Upper lobe of left lung (tissue), 6 donors: ENCODE measurements at places on chromosomes 4 and X.

DNA sequence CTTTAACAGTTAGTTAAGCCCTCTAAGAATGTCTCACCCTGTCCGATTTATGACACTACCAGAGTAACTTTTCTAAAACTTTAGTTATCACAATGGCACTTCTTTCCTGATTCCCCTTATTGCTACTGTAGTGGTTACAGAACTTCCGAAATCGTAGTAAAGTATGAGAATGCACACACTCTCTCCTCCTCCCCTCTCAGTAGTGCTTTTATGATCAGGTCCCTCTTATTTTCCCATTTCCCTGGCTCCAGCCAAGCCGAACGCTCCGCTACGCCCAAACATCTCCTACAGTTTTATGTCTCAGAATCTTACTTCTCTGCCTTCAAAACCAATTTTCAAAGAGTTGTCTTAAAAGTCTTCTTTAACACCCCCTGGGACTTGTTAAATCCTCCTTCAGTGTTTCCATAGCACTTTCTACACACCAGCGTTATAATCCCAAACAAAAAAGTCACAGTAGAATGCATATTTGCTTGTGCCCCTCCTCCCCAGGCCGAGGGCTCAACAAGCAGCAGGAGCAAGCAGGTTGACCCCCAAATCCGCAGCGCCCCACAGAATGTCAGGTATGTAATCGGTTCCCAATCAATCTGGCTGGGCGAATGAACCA is 671 bp downstream of the HPF1 start:
- DNase-seq = no peak

DNA sequence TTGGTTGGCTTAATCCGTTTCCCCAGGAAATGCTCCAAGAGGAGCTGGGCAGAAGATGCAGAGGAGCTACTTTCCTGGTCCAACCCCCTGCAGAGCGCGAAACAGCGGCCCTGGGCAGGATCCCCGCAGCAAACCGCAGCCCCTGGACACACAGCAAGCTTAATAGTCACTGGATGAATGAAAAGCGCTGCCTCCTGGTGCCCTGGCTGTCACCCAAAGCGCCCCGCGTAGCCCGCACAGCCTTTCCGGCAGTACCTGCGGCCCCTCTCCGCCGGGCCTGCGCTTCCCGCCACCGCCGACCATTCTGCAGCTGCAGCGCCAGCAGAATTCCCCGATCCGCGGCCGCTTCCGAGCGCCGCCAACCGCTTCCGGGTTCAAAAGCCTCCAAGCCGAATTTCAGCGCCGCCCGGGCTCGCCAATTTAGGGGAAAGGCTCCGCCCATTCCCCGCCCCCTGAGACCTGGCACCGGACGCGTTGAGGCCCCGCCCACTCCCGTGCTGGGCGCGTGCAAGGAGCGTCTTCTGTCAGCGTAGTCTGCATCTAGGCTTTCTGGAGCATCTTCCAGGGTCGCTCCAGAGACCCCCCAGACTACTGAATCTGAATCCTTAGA is at the start of gene HPF1:
HPF1 (minus strand) TSS at position 370 of the 610 bp plus-strand sequence; CDS start at position 303, 67 bp downstream.
- DNase-seq = peak; percentile 95

DNA sequence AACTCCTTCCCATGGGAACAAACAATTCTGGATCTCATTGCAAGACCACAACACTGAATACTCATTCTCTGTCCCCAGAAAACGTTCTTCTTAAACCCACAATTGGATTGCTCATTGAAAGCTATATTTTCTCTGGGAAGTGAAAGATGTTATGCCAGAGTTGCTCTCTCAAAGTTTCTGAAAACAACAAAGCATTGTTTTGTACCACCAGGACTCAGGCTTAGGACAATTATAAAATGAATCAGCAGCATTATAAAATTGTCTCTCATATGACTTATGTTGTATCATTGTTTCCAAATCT is 26.5 kb downstream of the TFDP3 start:
- no peak for DNase-seq

- no peak for DNase-seq
Measured at GRCh38 chrX:9336456-9336855, 128.4 kb upstream of the TBL1X start.

DNA sequence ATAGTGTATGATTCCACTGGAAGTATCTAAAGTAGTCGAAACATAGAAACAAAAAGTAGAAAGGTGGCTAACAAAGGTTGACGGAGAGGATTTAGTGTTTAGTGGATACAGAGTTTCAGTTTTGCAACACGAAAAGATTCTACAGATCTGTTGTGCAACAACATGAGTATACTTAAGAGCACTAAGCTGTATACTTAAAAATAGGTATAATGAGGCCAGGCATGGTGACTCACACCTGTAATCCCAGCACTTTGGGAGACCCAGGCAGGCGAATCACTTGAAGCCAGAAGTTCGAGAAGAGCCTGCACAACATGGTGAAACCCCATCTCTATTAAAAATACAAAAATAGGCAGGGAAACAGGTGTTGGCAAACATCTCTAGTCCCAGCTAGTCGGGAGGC is 7.9 kb upstream of the ATRX start:
- no peak for DNase-seq

DNA sequence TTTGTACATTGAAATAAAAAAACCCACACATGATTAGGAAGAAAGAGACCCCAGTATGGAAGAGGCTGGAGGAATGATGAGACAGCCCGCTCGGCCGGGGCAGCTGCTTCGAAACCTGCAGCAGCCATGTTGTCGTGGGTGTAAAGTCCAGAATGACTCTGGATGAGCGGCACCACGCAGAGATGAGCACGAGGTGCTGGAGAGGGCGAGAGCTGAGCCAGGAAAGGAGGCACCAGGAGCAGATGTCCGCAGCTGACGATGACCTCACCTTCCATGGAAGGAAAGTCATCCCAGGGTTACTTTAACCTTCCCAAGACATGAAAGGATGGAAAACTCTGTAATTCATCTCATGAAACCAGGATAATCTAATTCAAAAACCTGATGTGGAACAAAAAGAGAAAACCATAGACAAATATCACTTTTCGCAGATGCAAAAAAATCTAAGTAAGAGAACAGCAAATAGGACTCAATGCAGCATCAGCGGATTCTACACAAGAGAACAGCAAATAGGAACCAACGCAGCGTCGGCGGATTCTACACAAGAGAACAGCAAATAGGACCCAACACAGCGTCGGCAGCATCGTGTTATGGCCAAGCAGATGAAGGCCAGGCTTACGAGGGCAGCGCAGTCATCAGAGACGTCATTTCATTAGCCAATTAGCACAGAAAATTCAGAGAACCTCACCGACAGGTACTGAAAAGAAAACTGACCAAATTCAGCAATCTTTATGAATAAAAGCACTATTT is 25.9 kb upstream of the SPON2 start:
- DNase-seq = peak; percentile 25

DNA sequence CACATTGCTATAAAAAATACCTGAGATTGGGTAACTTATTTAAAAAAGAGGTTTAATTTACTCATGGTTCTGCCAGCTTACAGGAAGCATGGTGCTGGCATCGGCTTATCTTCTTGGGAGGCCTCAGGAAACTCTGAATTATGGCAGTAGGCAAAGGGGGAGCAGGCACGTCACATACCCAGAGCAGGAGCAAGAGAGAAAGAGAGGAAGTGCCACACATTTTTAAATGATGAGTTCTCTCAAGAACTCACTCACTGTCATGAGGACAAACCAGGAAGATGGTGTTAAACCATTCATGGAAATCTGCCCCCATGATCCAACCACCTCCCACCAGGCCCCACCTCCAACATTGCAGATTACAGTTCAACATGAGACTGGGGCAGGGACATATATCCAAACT is 10.0 kb upstream of the AFF1 start:
- no peak for DNase-seq

DNA sequence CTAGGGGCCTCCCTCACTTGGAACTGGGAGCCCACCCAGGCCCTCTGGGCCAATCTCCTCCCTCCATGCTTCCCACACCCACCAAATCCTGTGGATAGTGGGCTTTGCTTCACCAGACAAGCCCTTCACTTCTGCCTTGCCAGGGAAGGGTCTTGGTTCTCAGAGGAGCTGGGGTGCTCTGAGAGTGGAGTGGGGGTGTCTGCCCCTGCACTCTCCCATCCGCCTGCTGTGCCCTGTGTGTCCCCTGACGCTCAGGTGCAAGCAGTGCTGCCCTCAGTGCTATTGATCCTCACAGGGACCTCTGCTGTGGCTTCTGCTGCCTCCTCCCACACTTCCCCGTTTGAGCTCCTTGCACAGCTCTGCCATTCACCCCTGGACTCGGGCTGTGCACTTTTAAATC is 117.3 kb upstream of the NKX1-1 start:
- no peak for DNase-seq

- DNase-seq = no peak
Measured at GRCh38 chrX:101450961-101451360, 34.3 kb upstream of the ARMCX4 start.

- DNase-seq = peak; percentile 21
Measured at GRCh38 chrX:78104447-78105176, 564 bp downstream of the PGK1 start.

DNA sequence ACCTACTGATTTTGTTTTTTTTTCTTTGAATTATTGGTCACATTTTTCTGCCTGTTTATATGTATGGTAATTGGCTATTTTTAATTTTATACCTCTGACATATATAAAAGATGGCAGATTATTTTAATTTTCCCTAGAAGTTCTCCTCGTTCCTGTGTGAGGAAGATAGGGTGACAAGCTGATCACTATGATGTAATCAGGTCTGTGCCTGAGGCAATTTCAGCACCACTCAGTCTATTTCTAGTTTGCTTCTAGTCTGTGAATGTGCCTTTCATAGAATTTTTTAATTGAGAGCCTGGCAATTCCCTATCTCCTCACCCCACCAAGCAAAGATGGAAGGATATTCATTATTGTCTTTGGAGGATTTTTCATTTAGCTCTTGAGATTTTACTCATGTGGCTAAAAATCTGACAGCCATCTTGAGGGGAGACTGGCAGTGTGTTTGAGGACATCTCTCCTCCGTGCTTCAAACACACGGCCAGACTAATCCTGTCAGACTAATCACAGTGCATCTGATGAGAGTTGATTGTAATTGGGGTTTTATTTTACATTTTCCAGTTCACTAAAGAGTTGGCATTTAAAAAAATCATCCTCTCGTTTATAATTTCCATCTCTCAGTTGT is 500.3 kb downstream of the TRIML1 start:
- DNase-seq = no peak

GRCh38 chr4:9849538-9849920 is 68.1 kb downstream of the DRD5 start:
- DNase-seq = no peak

- no peak for DNase-seq
Measured at GRCh38 chrX:82591421-82591820, 916.7 kb upstream of the POU3F4 start.

DNA sequence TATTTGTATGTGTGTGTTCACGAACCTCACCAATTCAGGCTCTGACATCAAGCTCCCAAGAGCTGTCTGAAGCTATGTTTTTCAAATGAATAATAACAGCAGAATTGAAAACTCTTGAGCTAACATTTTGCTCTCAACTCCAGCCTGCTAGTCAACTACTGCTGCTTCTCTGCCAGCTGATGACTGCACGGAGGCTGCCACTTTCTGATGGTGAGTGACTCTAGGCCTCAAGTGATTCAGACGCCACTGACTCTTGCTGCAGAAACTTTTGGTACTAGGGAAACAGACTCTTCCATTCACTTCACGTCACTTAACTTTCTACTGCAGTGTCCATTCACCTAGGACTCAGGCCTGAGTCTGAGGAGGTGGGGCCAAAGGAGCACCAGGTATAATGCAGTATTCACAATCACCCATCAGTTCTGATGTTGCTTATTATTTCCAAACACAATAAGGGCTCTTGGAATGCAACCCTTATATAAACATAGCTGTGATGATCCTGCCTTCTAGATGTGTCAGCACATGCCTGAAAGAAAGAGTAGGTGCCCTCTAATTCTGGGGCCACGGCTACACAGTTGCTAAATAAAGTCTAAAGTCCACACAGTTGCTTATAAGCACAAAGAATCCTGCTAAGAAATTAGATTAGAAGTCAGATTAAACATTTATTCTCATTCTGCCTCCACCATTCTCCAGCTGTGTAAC is 16.0 kb downstream of the PRDM8 start:
- DNase-seq = no peak

DNA sequence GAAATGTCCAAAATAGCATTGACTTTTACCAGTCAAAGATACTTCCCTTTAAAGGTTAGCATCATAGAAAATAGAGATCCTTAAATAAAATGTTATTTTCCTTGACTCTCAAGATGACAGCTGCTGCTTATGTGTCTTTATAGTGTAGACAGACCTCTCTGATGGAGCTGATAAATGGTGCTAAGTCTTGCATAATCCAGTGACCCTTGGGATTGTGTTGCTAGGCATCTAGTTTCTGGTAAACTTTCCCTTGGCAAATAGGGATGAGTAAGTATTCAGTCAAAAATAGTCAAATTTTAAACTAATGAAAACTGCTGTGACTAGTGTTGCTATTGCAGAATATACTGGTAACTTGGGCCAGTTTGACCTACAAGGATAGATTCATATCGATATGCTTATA is 53.6 kb downstream of the MBNL3 start:
- no peak for DNase-seq

GRCh38 chr4:133803341-133803740 is 398.2 kb downstream of the PABPC4L start:
- DNase-seq = no peak

GRCh38 chrX:20507901-20508620 is 241.4 kb upstream of the RPS6KA3 start:
- no peak for DNase-seq

- no peak for DNase-seq
Measured at GRCh38 chr4:153259661-153260060, 55.4 kb downstream of the TRIM2 start.

DNA sequence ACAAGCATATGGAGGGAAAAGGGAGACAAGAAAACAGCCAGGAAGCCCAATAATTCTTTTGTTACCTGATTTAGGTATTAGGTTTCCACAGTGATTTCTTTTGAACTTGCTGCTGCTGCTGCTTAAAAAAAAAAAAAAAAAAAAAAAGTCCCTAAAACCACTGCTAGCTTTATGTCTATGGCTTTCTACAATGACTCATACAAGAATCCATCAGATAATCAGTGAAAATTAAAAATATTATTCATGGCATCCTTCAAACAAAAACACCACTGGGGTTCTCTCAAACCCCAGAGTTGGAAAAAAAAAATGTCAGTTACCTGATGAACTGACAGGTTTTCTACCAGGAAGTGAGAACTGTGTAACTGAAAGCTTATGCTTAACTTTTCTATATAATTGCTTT is 14.3 kb downstream of the EPHA5 start:
- no peak for DNase-seq

DNA sequence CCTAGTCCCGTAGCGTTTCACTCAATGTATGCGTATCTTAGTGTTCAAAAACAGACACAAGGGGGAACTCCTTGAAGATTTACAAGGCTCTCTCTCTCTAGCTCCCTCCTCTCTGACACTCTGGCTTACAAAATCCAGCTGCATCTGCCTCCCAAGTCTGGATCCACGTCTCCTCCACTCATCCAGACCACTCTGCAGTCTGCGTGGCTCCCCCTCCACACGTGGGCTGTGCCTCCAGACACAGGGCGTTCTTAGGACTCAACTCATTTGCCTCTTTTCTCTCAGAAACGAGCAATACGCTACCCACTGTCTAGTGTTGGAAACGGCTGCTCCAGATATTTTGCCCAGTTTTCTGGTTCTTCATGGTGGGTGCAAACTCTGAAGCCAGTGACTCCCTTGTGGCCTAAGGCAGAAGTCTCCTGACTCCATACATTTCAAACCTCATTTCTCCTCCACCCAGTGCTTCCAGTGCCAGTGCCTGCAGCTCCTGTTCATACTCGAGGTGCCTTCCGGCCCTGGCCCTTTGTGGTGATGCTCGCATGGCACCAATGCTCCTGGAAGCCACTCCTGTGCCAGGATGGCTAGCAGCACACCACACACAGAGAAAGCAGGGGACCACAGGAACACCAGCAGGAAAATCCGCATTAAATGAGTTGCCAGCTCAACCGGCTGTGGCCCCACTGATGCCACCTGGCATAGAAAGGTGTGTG is 24.1 kb downstream of the NAT8L start:
- DNase-seq = peak; percentile 18

- DNase-seq = no peak
Measured at GRCh38 chr4:126718136-126718535, 914.6 kb upstream of the INTU start.
